ENCODE measurements at places on chromosomes 12 and 14.

GRCh38 chr14:87644689-87645088, 348.3 kb downstream of the GALC start:
- no peak for DNase-seq

- DNase-seq = no peak
These were observed 4.2 kb upstream of the VSX2 start for GRCh38 chr14:74235017-74235416.

DNA sequence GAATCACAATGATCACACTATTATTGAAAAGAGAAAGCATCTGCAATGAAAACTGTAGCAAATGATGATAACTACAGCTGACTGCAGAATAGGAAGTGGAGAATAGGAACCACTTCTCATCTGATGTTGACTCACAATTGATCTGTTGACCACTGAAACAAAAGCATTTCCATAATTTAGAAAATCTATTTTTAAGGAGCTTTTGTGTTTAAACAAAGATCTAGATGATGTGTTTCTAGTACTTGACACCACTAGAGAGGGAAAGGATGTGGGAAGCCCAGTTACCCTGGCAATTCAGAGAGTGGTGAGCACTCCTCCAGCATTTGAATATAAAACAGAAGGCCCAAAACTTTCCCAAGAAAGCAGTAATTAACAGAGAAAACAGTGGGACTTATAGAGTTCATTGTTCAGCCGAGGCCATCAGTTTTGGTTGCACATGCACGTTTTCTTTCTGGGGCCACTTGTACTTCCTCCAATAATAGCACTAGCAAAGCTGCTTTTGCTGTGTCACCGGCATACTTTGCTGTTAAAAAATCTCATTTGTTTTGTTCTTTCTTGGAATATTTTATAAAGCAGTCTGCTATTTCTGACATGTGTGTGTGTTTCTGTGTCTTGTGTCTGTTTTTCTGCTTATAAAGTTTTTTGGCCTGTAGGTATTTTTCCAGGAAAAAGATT, 76.1 kb upstream of the HECTD1 start:
- DNase-seq = no peak

DNA sequence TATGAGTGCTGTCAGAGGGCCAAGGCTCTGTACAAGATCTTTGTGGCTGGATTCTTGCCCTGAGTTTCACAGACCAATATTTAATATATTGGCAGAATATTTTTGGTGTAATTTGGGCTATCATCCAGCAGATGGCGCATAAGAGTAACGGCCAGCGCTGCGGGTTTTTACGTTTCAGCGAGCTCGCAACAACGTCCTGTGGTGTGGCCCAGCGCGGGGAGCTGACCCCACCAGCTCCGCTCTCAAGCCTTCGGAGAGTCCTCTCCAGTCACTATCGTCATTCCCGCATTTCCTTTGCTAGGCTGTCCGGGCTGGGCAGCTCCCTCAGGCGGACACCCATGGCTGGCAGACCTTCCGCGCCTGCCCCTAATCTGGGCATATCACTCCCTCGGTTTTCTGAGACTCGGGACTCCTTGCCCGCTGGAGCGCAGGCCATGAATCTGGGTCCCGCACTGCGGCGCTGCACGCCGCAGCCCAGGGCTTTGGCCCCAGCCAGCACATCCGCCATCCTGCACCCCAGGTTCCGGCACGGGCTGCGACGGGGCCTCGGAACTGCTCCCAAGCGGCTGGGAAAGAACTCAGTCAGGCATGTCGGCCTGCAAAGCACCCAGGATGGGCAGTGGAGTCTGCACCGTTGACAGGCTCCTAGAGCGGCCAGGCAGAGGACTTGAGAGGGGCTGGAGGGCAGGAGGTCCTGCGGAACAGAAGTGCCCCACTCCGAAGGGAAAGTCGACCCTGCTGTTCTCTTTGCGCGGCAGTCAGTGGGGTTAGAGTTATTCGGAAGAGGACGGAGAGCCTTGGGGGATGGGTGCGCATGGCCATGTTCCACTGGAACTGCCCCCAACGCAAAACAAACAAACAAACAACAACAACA, 18.4 kb downstream of the OLR1 start:
- peak; percentile 8 for DNase-seq

DNA sequence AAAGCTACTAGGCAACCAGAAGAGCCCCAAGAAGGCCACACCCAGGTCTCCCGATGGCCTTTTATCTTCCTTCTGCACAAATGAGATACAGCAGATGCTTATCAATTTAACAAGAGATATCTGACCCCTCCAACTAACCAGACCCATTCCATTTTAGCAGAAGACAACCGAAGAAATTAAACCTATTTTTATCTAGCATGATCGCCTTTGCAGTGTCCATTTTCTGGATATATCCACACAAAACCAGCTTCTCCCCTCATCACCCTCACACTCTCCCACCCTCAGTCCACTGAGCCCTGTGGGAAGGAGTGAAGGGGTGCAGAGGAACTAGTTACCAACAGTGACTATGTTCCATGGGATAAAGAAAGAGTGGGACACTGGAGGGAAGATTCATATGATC, 20.9 kb upstream of the DHRS4 start:
- no peak for DNase-seq

DNA sequence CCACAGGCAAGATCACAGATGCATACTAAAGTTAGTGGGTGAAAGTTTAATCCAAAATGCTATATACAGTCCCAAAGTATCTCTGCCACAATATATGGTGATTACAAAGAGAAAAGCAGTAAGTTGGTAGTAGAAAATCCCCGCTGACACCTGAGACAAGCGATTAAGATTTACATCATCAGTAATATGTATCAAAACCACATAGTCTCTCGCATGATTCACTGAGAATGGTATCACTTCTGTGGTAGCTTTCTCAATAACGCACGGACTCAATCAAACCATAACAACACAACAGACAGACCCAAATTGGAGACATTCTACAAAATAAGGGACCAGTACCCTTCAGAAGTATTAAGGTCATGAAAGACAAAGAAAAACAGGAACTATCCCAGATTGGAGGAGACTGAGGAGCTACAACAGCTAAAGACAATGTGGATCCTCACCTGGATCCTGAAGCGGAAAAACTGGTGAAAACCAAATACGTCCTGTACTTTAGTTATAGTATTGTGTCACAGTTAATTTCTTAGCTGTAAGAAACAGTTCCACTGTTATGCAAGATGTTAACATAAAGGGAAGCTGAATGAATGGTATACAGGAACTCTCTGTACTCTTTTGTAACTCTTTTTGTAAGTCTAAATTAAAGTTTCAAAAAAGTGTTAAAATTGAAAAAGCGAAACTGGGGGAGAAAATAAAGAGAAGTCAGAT, 51.0 kb downstream of the SPTLC2 start:
- DNase-seq = no peak

DNA sequence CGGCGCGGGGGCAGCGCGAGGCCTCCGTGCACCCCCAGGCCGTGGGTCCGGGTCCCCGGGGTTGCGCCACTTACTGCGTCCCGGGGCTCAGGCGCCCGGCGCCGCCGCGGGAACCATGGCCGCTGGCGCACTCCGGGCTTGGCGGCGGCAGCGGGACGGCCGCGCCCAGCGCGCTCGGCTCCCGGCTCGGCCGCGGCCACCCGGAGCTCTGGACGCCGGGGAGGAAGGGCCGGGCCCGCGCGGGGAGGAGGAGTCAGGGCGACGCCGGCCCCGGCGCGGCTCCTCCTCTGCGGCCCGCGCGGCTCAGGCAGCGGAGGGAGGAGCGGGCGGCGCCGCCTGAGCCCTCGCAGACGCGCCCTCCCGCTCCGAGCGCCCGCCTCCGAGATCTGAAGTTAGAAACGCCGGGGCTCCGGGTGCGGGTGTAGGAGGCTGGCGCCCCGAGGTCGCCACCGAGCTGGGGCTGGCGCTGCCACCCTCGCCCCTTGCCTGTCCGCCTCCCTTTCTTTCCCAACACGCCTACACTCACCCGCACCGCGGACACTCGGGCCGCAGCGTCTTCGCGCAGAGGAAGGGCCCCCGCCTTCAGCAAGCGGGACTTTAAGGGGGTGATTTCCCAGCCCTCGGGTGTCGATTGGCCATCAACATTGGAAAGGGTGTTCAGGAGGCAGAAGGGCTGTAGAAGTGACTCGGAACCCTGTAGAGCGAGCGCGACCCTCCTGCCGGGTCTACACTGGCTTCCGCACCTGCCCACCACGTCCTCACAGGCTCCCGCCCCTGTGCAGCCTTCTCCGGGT, at the start of gene NIN:
NIN (minus strand) TSS at position 231 of the 794 bp plus-strand sequence. CDS start 9,106 bp downstream, outside the sequence.
- DNase-seq = peak; percentile 58

DNA sequence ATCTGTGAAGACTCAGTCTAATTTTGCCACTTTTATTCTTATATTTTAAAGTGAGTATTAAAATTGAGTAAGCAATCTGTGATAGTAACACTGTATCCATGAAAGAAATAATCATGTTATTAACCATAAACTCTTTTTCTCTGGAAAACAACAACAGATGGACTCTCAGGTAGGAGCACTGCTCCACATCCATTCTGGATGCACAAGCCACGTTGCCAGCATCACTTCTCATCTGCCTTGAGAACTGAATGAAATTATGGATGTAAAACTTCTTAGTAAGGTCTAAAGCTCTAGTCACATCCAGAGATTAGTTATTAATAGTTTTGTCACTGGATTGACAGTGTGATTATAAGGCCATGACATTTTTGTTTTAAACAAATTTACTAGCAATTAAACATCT, 489.1 kb upstream of the SYT1 start:
- no peak for DNase-seq

GRCh38 chr14:85172889-85173477, 357.0 kb upstream of the FLRT2 start:
- DNase-seq = no peak

DNA sequence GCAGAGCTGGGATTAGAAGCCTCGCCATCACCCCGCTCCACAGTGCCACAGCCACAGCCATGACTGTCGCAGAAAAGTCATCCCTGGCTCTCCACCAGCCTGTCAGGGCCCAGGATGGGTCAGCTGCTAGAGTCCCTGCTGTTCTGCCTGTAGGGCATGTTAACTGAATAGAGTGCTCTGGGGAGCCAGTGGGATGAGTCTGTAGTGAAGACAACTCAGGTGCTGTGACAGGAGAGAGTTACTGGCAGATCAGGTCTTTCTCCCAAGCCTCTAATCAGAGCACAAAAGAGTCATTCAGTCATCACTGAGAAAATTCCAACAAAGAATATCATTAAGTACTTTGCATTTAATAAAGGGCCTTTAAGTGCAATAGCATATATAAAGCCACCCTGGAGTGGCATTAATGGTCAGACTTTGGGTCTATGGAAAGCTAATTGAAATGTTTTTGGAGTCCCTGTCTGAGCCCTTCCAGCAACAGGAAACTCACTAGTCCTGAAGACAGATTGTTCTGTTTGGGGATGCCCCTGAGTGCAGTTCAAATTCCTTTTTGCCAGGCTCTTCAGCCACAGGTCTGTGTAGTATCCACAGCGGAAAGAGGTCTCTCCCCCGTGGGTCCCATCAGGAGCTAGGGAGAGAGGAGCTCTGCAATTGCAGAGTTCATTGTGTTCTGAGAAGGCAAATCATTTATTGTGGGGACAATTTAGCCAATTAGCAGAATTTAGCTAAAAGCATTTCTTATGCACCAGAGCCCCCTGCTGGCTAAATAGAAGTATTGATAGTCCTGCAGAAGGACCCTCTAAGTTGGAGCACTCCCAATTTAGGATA, 45.2 kb upstream of the C14orf132 start:
- DNase-seq = no peak

GRCh38 chr14:20609215-20610001, 18.2 kb upstream of the RNASE12 start:
- peak; percentile 55 for DNase-seq

GRCh38 chr12:49428793-49429192, 61.5 kb downstream of the SPATS2 start:
- no peak for DNase-seq

DNA sequence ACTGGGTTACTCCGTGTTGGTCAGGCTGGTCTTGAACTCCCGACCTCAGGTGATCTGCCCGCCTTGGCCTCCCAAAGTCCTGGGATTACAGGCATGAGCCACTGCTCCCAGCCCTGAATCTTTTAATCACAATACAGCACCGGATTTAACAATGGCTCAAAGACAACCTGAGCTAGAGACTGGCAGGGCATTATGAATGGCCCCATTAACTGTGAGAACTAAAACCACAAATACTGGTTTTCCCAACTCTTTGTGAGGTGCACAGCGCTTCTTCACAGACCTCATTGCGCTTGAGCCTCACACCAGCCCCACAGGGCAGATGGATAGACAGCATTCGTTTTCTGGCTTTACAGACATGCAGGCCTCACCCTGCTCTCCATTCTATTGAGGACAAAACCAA, 107.0 kb upstream of the FKBP4 start:
- no peak for DNase-seq

GRCh38 chr12:123445388-123446332, 9.2 kb upstream of the RILPL2 start:
- DNase-seq = no peak

- DNase-seq = no peak
These were observed 17.4 kb downstream of the TMED10 start for GRCh38 chr14:75158843-75159614.

GRCh38 chr14:93285044-93285443, 47.8 kb downstream of the BTBD7 start:
- no peak for DNase-seq

GRCh38 chr12:51082561-51083125, 753 bp downstream of the CSRNP2 start:
- no peak for DNase-seq

- DNase-seq = no peak
These were observed 226.2 kb upstream of the CLEC14A start for GRCh38 chr14:38481952-38482678.

- DNase-seq = no peak
These were observed 11.5 kb upstream of the OR11G2 start for GRCh38 chr14:20179218-20179617.

DNA sequence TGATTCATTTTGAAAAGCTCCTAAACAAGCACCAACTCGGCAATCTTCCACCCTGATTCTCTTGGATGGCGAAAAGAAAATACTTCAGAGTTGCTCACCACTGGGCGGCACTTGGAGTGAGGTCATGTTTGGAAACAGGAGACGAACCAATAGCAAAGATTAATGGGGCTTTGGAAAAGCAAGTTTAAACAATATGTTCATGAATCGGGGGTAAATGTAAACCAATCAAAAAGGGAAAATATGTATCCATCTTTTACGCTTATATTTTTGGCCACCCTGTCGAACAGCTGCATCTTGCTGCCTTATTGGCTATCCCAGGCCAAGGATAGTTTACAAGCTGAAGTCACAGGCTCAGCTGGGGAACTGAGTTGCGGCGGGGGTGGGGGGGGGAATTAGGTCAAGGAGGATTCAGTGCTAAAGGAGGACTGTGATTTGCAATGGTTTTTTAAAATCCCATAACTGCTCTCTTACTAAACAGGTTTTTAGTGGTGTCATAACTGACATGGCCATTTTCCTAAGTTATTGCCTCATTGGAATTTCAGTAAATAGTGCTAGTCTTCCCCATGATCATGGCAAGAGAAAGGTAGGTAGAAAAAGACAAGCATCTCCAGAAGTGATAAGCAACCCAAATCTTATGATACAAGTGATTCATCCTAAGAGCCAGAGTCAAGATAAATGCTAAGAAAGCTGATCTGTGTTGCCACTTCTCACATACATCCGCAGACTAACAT, 210.6 kb downstream of the PHLDA1 start:
- no peak for DNase-seq

Data from effector memory CD4-positive, alpha-beta T cell (primary cell).